Putamen (tissue), 1 donor: ENCODE measurements at places on chromosomes 5 and 9.
A peak's percentile ranks its signal among the peaks of the same experiment; 100 is the strongest.

- DNase-seq, result no peak
Observed at GRCh38 chr5:163914910-163915309, 409.5 kb downstream of the MAT2B start.

DNA sequence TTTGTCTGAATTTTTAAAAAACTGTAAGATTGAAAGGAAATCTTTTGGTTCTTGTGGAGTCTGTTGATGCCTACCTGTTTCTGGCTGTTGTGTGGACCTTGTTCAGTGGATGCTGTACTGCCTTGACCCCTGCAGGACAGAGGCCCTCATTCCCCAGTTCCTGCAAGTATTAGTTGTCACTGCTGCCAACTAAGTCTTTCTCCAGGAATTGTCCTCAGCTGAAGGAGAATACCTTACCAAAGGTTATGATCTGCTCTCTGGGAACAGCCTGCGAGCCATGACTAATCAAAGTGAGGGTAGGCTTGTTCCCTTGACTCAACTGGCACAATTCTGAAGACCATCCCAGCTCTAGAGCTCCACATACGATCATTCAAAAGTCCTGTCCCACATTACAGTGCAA is 145.3 kb upstream of the FST start:
- DNase-seq, result no peak

DNA sequence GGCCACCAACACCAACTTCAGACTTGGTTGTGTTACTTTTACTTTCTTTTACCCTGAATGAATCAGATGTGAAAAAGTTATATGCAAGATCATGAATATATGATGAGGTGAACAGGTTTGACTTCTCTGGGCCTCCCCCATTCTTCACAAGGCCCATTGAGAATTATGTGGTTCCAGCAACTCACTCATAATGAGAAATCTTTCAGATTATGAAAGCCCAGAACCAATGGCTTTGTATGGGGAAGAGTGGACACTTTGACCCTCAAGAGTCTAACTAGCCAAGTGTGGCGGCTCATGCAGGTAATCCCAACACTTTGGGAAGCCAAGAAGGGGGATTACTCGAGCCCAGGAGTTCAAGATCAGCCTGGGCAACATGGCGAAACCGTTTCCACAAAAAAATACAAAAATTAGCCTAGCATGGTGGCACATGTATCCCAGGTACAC is 16.1 kb upstream of the LNPEP start:
- no peak for DNase-seq

- no peak for DNase-seq
Observed at GRCh38 chr5:78881884-78882283, 103.2 kb downstream of the ARSB start.

DNA sequence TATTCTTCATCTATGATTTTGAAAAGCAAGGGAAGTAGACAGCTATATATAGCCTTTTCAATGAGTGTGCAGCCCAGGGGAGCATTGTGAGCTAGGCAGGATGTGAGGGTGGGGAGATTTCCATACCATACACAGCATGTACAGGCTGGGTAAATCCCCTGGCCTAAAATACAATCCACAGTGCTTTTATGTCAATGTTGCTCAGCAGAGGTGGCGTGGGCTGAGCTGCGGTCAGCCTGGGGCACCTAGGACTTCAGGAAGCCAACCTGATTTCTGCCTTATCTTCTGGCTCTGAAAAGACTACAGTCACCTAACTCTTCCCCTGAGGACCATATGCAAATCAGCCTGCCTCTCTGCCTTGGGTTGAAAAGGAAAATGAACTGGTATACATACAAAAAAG is 6.3 kb upstream of the GARIN3 start:
- no peak for DNase-seq

GRCh38 chr5:2675548-2675947 is 75.9 kb downstream of the IRX2 start:
- DNase-seq, result no peak

DNA sequence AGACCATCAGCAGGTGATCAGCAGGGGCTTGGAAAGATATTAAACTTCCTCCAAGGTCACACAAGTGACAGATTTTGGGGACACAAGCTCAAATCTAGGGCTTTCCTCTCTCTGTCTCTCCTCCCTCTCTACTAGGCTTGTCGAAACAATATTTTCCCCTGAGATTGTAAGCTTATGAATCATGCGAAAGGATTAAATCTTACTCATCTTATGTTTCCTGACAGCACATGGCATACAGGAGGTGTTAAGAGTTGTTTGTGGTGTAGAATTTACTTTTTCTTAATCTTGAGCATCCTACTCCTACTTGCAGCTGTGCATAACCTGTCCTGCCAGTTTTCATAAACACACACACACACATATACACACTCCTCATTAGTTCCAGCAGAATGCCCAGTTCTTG is 186.3 kb downstream of the MARCHF11 start:
- no peak for DNase-seq

DNA sequence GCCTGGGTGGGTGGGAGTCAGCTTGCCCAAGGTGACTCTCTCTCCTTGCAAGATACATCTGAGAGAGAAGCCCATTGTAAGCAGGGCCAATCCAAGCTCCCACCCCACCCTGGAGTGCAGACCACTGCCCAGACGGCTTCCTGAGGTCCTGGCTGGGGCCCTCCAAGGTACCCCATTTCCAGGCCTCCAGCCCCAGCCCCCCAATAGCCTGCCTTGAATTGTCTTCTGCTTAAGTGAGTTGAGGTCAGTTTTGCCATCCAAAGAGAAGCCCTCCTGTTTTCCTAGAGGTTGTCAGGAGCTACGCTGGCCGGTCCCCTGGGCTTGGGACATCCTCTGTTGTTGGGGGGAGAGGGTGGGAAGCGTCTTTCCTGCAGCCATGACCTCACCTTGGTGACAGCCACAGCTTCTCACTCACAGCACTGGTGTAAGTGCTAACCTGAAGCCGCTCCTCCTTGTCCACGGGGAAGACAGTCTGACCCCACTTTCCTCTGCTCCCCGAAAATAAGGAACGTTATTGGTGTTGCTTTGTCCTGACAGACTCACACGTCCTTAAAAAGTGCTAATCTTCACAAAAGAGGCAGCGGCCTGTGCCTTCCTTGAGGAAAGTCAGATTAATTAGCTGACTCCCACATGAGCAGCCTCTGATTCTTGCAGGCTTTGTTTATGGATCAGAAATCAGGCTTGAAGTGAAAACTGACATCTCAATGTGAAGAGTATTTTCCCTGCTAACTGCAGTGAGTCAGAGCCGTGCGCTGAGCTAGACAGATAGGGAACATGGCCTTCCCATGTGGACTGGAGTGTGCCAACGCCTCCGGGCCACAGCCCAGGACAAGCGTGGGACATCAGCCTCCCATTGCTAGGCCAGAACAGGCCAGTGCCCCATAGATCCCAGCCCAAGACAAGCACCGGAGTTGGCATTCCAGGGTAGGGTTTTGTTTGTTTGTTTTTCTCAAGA is 52.3 kb downstream of the ADAMTS2 start:
- peak; percentile 11 for DNase-seq

- no peak for DNase-seq
Observed at GRCh38 chr5:33321026-33321425, 119.7 kb upstream of the TARS1 start.

- DNase-seq, result no peak
Observed at GRCh38 chr9:100637787-100638186, 59.9 kb downstream of the CAVIN4 start.

DNA sequence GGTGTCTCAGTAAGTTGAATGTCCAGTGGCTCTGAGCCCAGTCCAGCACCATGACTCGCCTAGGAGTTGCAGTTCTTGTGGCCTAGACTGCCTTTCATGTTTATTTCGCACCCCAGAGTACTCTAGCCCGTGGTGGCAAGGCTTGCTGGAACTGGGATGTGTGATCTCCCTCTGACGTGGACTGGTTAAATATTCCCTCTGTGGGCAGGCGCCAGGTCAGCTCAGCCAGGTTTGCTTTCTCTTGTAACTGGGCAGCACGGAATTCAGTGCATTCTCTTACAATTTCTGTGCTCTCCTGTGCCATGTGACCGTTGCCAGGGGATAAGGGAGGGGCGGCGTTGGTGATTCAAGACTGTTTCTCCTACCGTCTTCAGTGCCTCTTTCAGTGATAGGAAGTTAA is 270.8 kb downstream of the KDM4C start:
- DNase-seq, result no peak

DNA sequence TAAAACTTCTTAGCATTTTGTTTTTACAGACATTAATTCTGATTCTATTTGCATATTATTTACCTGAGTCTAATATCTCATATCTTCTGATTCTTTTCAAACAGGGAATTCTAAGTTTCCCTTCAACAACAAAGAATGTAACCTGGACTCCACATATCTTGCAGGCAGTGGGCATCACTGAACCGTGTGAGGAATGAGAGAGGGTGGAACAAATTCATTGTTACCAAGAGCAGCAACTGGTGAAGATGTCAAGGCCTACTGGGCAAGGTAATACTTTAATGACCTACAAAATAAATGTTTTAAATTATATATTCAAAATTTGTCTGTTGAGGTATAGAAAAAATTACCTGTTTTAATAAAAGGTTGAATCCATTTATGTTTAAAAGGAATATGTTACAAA is 455.3 kb upstream of the TUSC1 start:
- DNase-seq, result no peak

DNA sequence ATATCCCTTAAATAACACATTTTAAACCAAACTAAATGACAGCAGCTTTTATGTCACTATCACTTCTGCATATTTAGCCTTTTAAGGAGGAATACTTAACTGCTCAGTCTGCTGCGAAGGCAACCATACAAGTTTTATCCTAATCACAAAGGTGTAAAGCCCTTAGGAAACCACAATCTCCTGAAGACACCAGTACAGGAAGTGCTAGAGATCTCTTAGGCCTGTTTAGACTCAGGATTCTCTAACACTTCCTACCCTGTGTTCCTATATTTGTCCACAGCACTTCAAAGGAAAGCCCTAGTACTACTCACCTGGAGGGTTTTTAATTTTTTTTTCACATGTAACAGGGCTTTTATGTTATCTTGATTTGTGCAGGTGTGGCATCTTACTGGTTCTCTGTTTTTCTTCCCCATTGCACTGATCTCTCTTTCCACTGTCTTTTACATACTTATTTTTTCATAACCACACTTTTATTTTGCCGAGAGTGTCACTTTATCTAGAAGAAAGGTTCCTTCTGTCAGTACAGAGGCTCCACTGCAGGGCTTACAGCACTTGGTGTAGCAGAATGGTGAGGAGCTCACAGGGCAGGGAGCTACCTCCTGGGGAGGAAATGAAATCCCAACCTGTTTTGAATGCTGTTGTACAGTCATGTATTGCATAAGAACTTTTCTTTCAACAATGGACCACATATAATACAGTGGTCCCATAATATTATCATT is 1060.6 kb upstream of the ACO1 start:
- DNase-seq, result no peak

GRCh38 chr5:169416583-169417196 is 115.8 kb upstream of the SLIT3 start:
- no peak for DNase-seq

GRCh38 chr5:68445257-68446069 is 229.9 kb downstream of the PIK3R1 start:
- no peak for DNase-seq

GRCh38 chr9:78031444-78031892 is at the start of gene GNAQ:
Gene GNAQ (minus strand): TSS chr9:78031811. CDS start chr9:78031235, 576 bp downstream.
- DNase-seq, result no peak

DNA sequence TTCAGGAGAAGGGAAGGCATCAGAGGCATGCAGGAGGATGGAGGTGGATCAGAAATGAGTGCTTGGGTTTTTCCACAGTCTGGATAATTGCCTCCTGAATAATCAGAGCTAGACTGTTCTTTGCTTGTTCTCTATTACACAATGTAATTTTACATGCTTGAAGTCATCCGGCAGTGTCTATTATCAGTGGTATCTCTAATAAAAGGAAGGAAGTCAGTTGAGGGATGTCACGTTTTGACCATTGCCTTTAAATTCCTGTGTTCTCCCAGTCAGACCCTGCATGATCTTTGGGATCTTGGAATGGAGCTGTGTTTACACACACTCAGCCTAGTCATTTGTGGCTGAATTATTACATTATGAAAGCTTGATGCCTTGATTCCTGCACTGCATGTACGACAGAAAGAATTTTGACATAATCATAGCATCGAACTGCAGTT is 91.0 kb downstream of the PDE8B start:
- peak; percentile 50 for DNase-seq

- no peak for DNase-seq
Observed at GRCh38 chr9:69573651-69574050, 98.5 kb downstream of the APBA1 start.

- peak; percentile 64 for DNase-seq
Observed at GRCh38 chr5:83564069-83564749, 92.7 kb downstream of the VCAN start.

DNA sequence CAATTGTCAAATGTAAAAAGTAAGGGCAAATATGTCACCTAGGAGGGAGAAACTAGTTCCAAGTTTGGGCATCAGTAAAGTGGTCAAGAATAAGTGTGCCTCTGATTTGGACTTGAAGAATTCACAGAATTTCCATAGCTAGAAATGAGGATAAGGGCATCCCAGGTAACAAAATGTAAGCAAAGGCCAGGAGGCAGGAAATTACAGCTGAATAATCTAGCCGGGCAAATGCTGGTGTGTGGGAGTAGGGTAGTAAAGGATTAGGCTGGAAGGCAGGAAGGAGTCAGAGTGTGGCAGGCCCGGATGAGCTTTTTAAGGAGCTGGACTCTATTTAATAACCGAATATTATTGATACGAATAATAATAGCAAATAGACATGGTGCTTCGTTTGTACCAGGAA is 144.9 kb upstream of the EGFLAM start:
- no peak for DNase-seq

GRCh38 chr5:169458221-169458620 is 125.4 kb upstream of the SPDL1 start:
- no peak for DNase-seq

- no peak for DNase-seq
Observed at GRCh38 chr9:70597886-70598285, 183.4 kb upstream of the KLF9 start.

DNA sequence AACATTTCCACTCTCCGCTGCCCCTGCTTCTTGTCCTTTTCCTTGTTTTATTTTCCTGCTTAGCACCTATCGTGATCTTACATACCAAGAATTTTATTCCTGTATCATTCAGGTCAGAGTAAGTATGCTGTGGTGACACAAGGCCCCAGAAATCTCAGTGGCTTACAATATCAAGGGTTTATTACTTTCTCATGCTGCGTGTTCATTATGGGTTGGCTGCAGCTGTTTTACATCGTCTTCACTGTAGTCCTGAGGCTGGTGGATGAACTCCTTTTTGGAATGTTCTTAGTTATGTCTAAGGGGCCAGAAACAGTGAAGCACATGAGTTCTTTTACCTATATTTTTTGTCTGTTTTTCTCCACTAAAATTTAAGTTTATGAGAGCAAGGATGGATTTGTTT is 51.2 kb downstream of the FCHO2 start:
- no peak for DNase-seq

GRCh38 chr9:15121630-15122029 is 185.4 kb downstream of the TTC39B start:
- DNase-seq, result no peak

DNA sequence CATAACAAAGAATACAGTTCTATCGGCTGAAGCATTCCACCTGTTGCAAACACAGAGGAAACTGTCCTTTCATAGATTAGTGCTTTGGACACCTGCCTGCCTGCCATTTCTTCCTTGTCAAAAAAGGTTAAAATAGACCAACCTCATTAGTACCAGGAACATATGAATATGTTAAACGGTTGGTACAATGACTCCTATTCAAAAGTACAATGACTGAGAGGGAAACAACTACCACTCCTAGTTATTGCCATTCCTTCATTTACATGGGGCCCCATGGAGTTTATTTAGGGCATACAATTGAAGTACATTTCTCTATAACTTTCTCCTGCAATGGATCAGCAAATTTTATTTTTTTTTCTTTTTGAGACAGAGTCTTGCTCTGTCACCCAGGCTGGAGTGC is 77.4 kb upstream of the PIP5K1B start:
- DNase-seq, result no peak

GRCh38 chr5:142306077-142306502 is 18.7 kb downstream of the SPRY4 start:
- no peak for DNase-seq

GRCh38 chr5:53331463-53331862 is 149.0 kb upstream of the FST start:
- no peak for DNase-seq
